ENCODE measurements at places on chromosomes 11 and 22.
A peak's percentile ranks its signal among the peaks of the same experiment; 100 is the strongest.

- DNase-seq = peak; percentile 20
These were observed 37.7 kb downstream of the RTL6 start for GRCh38 chr22:44460287-44460686.

- no peak for DNase-seq
These were observed 1388.1 kb downstream of the FAM181B start for GRCh38 chr11:81345609-81346008.

GRCh38 chr11:134071306-134071705 is 2.4 kb downstream of the JAM3 start:
- no peak for DNase-seq

DNA sequence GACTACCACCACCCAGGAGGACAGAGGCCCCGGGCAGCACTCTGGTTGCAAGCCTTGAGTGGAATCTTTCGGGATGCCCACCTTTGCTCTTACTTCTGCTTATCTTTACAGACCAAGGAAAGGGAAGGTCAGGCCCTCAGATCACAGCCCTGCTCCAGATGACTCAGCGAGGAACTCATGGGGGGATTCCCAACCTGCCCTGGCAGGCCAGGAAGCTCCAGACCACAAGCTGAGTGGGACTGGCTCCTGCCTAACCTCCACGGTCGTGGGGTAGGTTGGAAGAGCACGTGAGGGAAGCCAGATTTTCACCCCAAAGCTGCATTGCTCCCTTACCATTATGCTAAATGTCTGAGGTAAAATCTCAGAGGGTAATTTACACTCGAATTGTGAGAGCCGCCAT is 11.8 kb downstream of the TBC1D10A start:
- DNase-seq = peak; percentile 27

DNA sequence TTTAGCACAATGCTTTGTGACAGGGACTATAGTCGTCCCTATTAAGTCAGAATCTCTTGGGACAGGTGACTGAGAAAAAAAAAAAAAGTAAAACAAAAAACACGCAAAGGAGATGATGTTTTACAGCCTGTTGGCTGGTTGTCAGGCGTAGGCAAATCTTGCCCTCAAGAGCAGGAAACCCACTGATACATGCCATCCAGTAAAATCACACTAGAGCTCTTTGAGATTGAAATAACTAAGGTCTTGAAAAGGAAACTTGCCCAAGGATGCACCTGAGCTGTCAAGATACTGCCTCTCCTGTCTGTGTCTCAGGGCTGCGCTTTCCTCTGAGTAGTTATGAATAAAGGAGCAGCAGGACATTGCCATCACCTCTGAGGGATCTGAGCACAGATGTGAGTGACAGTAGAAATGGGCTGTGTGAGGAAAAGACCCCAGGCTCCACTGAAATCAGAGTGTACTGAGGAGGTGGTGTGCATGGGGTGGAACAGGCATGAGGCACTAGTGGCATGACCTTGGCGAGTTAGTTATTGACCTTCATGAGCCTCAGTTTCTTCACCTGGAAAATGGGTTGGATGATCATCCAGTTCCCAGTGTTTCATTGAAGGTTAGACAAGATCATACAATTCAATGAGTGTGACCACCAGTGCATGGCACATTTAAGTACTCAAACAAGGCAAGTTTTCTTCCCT is 23.3 kb downstream of the MICAL2 start:
- DNase-seq = no peak

GRCh38 chr11:25908726-25909125 is 423.2 kb upstream of the ANO3 start:
- no peak for DNase-seq

DNA sequence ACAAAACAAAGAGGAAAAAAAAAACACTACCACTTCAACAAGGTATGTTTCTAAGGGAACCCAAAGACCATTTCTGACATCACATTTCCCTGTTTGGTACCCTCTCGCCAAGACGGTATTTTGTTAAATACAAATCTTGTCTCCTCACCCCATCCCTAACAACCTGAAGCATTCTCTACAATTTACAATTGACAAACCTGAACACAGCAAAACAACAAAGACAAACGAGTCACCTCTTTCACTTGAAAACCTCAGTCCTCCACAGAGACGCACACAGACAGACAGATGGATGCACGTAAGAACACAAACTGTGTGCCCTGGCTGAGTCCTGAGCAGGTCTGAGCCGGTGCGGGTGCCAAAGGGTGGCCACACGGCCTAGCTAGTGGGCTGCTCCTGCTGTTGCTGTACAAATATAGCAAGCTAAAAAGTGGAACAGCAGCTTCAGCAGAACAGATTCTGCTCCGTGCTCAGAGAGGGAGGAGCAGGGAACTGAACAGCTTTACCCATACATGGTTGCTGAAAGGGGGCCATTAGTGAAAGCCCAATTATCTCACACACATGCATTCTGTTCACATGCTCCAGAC is 28.5 kb downstream of the CELF1 start:
- DNase-seq = no peak

Data from stimulated activated CD4-positive, alpha-beta T cell treated with anti-CD3 and anti-CD28 coated beads, Interleukin-1b, Interleukin-23, amount 100 ng/mL, for 4 hours (primary cell).